DMS153 (cell line): ENCODE measurements at places on chromosomes 1 and 21.

- DNase-seq: no peak
Observed at GRCh38 chr1:147417024-147417423, 124.3 kb upstream of the BCL9 start.

- DNase-seq: no peak
Observed at GRCh38 chr1:180513531-180513930, 11.2 kb upstream of the ACBD6 start.

- DNase-seq: no peak
Observed at GRCh38 chr1:228131766-228132165, 8.3 kb upstream of the GUK1 start.

- DNase-seq: no peak
Observed at GRCh38 chr1:151936653-151937052, 27.3 kb upstream of the THEM4 start.

DNA sequence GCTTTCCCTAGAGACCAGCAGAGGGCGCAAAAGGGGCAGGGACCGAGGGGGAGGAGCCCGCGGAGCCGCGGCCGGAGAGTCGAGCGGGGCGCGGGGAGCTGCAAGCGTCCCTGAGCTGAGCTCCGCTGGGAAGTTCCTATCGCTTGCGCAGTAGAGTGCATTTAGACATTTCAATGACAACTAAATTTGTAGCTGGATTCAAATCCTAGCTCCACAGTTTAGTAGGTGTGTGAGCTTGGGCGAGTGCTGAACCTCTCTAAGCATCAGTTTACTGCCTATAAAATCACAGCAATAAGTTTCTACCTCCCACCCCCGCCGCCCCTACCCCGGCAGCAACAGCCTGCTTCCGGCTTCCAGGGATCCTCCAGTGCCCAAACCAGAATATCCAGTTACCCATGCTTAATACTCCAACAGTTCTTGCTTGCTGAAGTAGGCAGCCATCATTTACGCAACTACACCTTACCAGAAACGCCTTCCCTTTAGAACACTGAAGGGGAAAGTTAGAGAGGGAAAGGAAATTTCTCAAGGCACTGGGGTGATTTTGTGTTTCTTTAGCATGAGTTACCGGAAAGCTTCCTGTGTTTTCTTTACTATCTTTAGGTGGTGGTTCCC is 9.1 kb downstream of the TLR5 start:
- DNase-seq: peak; percentile 90

DNA sequence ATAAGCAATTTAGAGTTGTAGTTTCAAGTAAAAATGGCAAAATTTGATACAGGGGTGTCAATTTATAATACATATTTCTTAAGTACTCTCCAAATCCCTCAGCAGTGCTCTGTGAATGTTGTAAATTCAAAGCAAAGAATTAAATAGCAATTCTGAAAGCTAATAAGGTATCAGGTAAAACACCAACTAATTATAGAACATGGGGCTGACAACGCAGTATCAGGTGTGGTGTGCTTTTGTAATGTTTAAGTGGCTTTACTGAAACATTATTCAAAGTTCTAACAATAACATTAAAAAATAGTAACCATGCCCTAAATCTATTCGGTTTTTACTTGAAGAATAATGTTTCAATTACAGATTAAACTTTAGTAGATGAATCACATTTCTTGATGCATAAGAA is 1271.2 kb upstream of the ADGRL2 start:
- no peak for DNase-seq

GRCh38 chr1:111221633-111222291 is 5.8 kb upstream of the CHI3L2 start:
- DNase-seq: no peak

DNA sequence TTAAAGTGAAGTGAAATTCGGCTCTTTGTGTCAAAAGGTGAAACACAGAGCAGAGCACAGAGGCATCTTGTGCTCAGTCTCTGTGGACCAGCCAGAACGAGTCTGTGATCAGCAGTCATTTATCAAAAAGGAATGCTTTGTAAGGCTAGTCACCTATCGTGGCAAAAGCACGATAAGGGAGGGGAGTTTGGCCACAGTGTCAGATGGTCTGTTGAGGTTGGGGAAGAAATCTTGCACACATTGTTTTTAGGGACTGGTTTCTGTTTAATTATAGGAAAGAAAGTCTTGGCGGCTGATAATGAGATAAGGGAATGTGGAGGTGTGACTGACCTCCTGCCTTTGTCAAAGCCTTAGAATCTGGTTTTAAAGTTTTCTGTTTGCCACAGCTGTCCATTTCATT is 58.2 kb upstream of the KIAA1614 start:
- DNase-seq: no peak

DNA sequence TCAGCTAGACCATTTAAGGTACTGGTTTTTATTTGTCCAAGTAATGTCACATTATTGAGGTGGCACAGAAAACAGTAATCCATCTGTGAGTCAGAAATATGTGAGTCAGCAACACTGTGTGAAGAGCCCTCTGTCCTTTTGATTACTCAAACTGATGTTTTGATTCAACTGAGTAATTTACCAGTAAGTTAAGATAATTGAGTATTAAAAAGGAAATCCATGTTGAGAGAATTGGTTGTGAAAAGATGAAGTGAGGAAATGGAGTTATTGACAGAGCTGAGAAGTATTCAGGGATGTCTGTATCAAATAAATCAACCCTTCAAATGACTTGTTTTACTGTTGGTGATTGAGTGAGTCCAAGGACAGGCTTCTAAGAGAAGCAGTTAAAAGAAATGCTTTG is 302.7 kb upstream of the SGIP1 start:
- peak; percentile 80 for DNase-seq

DNA sequence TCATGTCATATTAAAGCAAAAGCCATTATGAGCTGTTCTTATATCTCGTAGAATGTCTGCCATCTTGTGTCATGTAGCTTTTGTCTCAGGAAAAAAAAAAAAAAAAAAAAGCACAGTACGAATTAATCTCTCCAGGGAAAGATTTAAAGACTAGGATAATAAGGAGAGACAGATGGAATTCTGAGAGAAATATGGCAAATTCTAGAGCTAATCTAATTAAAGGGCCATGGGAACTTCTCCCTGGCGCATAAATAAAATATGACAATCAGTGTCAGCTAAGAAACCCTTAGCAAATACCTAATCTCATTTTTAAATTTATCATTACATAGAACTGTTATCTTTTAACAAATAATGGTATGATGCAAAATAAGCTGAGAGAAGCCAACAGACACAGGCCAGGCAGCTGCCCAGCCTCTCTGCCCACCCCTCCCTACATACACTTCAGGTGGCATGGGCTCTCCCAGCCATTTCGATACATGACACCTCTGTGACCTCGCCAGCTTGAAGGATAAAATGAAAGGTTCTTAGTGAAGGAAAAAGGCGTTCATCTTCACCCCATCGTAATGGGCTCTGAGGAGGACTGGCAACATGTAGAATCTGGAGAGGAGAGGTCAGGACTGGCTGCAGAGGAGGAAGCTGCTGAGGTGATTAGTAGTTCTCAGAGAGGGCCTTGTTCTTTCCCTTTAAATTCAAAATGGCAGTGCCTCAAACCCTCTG is 39.8 kb downstream of the DISC1 start:
- peak; percentile 48 for DNase-seq

DNA sequence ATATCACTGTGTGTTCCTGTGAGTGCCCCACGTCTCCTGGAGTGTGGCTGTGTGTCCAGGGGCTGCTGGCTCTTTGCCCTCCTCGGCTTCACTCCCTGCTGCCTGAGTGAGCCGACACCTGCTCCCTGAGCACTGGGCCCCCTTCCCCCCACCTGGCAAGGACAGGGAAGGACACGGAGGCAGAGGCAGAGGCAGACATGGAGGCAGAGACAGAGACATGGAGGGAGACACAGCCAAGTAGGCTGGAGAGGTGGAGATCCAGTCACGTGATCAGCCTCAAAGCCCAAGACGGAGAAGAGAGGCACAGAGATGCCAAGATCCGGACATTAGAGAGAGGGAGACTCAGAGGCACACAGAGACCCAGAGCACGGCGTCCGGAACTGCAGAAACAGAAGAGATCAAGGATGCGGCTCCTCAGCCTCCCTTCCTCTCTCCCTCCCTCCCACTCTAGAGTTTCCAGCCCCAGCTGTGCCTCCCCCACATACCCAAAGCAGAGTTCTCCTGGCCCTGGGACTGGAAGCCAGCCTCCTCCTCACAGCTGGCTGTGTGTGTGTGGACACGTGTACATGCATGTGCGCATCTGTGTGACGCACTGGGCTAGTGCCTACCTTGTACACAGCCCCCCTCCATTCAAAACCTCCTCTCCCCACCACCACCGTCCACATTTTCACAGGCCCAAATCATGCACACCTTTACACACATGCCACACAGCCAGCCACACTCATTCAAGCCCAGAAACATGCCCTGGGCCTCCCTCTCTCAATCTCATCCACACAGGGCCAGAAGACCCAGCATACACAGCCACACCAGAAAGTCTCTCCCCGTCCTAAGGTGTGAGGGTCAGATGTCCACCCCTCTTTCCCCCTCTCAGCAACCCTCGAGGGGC is 39.1 kb upstream of the WASF2 start:
- DNase-seq: peak; percentile 83

GRCh38 chr1:187588917-187589316 is 760.2 kb downstream of the PLA2G4A start:
- no peak for DNase-seq

GRCh38 chr1:235808223-235808622 is 58.5 kb downstream of the LYST start:
- DNase-seq: no peak

GRCh38 chr21:27756191-27756590 is 789.3 kb upstream of the ADAMTS5 start:
- DNase-seq: no peak

DNA sequence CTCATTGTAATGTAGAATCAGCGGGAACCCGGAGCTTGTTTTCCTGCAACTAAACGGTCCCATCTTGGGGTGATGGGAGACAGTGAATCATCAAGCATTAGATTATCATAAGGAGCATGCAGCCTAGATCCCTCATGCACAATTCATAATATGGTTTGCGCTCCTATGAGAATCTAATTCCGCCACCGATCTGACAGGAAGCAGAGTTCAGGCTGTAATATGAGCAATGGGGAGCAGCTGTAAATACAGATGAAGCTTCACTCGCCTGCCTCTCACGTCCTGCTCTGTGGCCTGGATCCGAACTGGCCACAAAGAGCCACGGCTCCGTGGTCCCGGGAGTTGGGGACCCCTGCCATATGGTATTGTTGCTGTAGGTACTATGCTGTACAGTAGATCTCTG is 1.6 kb downstream of the IFI44 start:
- DNase-seq: no peak
